ENCODE measurements at places on chromosomes 4 and X.
A peak's percentile ranks its signal among the peaks of the same experiment; 100 is the strongest.

DNA sequence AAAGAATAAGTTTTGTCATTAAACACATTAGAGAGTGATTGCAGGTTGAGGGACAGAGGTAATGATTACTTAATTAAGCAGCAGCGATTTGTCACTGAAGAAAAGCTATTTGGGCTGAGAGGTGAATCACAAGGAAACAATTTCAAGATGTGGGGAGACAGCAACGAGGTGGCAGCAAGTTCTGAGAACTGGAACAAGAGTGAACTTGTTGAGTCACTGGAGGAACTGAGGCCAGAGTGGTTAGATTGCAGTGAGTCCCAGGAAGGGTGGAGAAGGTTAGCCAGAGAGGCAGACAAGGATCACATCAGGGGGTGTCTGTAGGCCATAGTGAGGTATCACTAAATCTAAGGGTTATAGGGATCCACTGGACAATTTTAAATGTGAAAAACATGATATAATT lies 57.9 kb upstream of the TMPRSS11A start:
- no peak for DNase-seq

DNA sequence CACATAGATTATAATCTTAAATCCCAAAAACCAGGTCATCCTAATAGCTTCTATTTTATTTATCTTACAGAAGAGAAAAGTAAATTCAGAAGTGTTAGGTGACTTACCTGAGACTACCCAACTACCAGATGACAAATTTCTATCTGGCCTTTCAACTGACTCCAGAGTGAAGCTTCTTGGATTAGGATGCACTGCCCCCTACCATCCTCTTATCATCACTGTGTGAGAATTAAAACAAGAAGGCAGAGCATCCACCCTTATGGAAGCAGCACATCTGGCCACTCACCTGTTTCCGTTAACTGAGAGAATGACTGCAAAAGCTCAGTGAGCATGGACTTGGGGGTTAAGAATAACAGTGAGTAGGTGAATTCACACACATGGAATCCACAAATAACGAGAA lies 502.6 kb upstream of the TECRL start:
- no peak for DNase-seq

DNA sequence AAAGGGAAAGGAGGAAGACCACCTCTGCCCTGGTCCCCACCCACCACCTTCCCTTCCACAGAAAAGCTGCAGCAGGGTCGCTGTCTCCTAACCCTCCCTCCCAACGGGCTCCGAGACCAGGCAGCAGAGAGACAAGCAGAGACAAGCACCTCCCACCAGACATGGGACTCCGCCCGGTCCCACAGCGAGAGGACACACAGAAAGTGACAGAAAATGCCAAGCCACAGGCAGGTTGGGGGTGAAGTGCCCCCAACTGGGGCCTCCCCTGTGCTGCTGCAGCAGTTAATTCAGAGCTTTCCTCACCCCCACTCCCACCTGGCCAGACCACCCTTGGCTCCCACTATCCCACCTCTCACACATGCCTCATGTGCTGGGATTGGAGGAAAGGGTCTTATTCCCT lies 64.4 kb upstream of the AFAP1 start:
- DNase-seq = no peak

GRCh38 chr4:125624951-125625350 lies 310.2 kb downstream of the FAT4 start:
- no peak for DNase-seq

DNA sequence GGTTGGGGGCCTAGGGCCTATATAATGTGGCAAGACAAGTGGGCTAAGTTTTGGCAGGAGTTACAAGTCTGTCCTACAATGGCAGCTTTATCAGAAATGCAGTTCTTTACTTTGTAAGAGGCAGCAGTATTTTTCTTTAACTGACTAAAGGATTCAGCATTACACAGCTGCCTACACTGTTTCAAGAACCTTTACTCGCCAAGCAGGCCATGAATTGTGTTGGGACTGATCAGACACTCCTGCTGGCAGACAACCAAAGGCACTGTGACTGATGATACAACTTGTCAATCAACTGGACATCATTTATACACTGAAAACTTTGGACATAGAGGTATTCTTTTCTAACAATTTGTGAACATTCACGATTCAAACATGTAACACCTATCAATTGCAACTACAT lies 4.3 kb downstream of the MORC4 start:
- no peak for DNase-seq

- DNase-seq = no peak
Measured at GRCh38 chrX:65266482-65266881, 268.1 kb downstream of the LAS1L start.

DNA sequence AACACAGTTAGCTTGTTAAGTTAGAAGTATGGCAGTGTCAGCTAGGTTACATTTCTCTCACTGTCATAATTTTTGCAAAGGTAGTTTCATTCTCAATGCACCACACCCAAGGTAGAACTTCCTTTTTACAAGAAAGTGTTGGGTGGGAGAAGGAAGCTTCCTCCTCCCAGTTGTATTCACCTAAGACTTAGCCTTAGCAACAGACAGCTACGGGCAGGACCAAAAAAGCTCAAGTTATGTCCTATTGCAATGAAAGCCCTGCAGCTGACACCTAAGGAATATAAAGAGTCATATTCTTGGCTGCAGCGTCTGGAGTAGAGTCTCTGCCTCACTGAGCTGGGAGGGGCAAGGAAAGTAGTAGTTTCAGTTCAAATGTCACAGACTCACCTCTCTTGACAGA lies 25.1 kb upstream of the PRDM8 start:
- DNase-seq = no peak

DNA sequence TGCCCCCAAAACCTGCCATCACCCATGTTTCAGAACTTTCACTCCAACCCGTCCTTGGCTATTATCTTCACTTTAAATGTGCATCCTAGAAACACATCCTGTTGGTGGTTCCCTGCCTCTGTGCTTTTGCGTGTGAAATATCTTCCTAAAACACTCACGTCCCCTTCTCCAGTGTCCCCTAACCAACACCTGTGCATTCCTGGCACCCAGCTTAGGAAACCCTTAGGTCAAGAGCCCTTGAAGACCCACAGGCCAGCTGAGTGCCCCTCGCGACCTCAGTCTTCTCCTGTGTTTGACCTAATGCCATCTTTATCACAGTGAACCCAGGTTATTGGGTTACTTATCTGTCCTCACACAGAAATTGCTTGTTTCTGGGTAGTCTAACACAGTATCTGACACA lies 117.6 kb downstream of the STK32B start:
- DNase-seq = no peak

DNA sequence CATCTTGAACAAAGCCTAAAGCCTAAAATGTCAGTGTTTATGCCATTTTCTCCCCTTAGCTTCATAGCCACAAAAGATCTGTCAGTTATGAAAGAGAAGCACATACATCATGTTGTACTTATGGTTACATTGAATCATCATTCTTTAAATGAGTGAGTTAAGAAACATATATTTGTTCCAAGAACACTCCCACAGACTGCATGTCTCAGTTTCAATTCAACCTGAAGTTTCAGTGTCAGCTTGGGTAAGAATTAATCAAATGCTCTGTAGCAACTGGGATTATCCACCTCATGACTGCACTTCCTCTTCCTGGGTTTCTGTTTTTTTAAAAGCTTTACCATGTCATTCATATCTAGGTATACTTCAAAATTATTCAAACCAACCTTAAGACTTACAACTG lies 3.9 kb upstream of the TMPRSS11B start:
- DNase-seq = no peak

- DNase-seq = no peak
Measured at GRCh38 chr4:48025005-48025404, 8.4 kb downstream of the NIPAL1 start.

- no peak for DNase-seq
Measured at GRCh38 chr4:61532336-61533000, 332.3 kb downstream of the ADGRL3 start.

DNA sequence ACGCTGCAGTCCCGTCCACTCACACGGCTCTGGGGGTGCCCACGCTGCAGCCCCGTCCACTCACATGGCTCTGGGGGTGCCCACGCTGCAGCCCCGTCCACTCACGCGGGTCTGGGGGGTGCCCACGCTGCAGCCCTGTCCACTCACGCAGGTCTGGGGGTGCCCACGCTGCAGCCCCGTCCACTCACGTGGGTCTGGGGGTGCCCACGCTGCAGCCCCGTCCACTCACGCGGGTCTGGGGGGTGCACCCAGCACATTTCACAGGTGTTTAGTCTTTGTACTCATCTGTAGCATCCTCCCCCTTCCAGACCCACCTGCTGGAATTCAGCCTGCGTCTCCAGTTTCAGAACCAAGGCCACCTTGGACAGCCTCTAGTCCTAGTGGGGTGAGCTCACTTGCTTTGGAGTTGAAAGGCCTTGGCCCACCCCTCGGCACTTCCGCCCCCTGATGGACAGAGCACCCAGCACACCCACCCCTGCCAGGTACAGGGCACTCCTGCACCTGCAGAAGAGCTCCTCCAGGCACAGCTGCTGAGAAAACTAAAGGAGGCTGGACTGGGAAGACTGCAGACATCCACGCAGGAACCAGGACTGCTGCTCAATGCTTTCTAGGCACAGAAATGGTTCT lies 73.0 kb downstream of the ABLIM2 start:
- no peak for DNase-seq

- DNase-seq = no peak
Measured at GRCh38 chr4:121651597-121651996, 45.2 kb downstream of the ANXA5 start.

DNA sequence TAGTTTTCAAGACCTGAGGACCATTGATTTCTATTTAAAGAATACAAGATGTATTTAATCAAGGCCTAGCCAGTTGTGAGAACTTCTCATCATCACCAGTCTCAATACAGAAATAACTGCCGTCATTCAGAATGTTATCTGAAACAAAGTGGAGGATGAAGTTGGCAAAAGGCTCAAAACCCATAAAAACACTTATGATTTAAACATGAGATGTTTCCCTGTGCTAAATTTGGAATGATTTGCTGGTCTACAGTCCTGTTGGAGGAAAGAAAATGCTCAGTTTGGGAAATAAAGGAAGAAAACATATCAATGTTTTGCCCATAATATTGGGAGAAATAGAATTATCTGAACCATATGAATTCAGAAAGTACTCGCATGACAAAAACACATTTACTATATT lies 192.2 kb downstream of the ADGRA3 start:
- no peak for DNase-seq

GRCh38 chr4:78721747-78722146 lies 54.4 kb upstream of the BMP2K start:
- DNase-seq = no peak

GRCh38 chr4:8586671-8587468 lies 5.7 kb upstream of the CPZ start:
- no peak for DNase-seq

DNA sequence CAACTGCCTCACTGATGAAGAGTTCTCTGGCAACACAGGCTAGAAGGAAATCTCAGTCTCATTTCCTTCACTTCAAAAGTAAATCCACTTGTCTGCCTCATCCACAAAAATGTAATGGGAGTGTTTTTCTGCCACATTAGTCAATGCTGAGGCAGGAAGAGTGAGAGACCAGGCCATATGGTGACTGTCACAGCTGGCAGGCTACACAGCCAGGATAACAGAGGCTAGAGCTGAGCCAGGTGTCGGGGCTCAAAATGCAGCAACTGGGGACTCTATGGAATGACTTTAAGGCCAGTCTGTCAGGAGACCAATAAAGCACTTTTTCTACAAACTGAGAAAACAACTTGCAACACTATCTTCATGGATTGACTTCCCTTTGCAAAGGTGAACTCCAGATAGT lies 204.2 kb downstream of the GPC3 start:
- no peak for DNase-seq

DNA sequence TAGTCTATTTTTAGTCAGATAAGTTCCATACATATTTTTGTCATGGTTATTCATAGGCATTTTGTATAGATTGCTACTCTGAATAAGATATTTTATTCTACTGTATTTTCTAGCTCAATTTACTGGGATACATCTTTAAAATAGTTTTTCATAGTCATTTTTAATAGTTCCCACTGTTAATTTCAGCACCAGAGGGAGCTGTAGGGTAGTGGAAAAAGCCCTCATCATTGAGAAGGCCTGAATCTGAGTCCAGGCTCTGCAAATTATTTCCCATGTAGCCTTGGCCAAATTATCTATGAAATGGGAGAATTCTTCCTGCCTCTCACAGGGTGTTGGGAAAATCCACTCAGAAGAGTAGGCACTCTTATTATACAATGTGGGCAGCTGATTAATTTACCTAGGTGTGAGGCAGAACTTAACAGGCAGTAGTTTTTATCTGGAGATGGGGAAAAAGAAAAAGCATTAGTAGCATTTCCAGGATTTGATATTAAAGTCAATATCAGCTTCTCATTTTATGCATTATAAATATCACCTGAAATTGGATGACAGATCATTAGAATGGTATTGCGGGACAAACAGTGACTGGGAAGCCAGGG lies 102.9 kb upstream of the PAQR3 start:
- peak; percentile 4 for DNase-seq

GRCh38 chrX:56813318-56813837 lies 84.3 kb downstream of the NBDY start:
- DNase-seq = peak; percentile 56

DNA sequence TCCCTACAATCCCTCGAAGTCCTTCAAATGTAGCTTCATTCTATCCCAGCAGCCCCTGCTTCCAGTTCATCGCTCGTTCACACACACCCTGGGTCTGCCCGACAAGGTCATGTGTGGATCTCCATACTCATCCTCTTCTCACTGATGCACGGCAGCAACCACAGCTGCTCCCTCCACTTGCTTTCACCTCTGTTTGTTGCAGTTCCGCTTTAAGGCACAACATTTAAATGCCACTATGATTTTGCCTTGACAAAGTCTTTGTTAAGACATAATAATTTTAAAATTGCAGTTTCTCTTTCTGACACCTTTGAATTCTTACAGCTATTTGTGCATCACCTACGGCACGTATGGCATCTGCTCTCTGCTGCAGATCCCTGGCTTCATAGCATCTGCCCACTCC lies 1.8 kb downstream of the ODAPH start:
- DNase-seq = no peak

- DNase-seq = no peak
Measured at GRCh38 chr4:105288121-105288520, 141.4 kb downstream of the TET2 start.

DNA sequence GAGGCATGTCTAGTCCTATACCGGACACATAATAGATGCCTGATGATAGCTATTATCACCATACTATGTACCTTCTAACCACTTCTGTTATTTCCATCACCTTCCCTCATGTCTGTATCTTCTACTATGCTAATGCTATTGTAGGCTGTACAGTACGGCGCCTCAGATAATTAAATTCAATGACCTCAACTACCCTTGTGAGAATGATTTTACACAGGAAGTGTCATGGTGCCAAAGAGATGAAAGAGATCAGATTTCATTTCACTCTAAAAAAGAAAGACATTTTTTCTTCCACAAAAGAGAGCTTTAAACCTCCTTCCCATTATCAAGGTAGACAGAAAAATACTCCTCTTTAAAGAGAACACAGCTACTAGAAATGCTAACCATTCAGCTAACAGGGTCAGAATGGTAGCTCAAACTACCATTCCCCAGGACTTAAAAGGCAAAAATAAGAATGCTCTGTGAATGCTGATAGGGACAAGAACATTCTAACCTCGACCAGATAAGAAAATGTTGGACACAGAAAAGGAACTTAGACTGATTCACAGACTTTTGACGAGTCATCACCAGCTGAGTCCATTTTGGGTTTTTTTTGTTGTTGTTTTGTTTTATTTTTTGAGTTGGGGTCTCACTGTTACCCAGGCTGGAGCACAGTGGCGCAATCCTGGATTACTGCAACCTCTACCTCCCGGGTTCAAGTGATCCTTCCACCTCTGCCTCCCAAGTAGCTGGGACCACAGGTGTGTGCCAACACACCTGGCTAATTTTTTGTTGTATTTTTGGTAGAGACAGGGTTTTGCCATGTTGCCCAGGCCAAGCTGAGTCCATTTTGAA lies 99.2 kb upstream of the RAPGEF2 start:
- DNase-seq = no peak

- no peak for DNase-seq
Measured at GRCh38 chrX:80430826-80431504, 10.7 kb downstream of the TENT5D start.
